IMR-90 (cell line): ENCODE measurements at places on chromosomes 12 and 14. TPM values are rescaled to one million over a fixed set of nuclear protein-coding genes. Genes with fewer than 3 reads are reported as not detected.

NFE2 gene
- 0.18 and 0.28 TPM in 2 replicates for total RNA-seq

DNA sequence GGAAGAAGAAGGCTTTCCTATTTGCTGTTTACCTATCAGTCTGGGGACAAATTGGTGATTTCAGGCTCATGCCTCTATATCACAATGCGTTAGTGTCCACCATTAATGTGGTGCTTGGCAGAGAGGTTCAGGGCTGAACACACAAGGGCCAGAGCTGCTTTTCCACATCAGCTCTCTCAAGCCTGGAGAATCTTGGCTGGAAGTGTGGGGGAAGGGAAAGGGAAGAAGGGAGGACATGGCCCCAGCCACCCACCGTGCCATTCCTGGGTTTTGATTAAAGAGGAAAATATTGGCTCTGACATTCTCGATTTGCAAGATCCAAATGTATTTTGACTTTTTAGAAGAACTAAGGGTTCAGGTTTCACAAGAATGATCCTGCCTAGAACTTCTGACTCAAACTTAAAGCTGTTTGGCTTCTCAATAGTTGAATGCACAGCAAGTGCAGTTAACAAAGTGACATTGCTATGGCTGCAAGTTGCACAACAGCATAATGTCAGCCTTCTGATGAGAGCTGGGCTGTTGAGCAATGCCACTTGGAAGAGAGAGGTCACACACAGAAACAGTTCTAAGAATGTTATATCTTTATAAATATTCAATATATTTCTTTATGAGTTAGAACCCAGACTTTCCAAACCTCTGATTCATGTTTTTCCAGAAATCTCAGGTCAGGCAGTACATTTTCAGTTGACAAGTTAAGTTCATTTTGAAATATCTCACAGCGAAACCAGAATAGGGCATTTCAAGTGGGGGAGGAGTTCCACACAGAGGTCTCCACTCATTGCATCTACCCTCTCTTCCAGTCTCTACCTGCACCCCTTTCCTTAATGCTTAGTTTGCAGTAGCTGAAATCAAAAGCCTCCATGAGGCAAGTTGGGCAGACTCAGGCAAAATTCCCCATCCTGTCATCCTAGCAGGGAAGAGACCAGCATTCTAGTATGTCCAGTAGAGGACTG lies 25.3 kb downstream of the IGF1 start:
- peak; percentile 74 for DNase-seq
- H3K27ac ChIP-seq = peak overlapping the region; percentile 97
- H3K27me3 ChIP-seq = no peaks in the 10 kb centered on the region
- H3K4me3 ChIP-seq = no peak overlapping the region

NKX2-1 gene
- total RNA-seq = not detected in 2 replicates

GRCh38 chr12:40054555-40055227 lies 51.2 kb downstream of the SLC2A13 start:
- peak; percentile 80 for DNase-seq
- no peak overlapping the region for H3K27ac ChIP-seq
- H3K4me1 ChIP-seq = no peaks in the 10 kb centered on the region

DNA sequence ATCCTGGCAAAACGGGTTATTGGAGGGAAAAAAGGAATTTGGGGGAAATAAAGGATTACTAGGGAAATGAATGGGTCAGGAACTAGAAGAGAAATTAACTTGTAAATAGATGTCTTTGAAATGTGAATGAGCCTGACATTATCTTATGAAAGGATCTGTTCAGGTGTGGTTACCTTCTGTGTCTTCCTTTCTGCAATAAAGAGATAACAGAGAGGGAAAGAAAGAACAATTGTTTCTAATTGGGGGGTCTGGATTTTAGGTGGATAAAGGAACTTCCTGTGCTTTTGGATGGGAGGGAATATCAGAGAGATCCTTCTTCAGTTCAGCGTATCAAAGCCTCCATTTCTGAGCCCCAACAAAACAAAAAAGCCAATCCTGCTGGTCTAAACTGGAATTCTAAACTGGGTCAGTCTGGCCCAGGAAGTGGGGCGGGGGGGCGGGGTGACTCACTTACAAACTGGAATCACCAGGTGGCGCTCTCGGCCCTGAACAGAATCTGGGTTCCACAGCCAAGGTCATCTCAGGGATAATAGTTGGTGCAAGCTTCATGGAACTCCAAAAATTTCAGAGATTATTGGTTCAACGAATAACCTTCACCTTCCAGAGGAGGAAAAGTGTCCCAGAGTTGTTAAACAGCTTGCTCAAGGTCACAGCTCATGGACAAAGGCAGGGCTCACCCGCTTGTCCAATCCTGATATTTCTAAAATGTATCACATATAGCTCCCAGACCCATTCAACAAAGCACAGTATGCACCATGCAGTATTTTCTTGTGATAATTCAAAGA lies 15.2 kb upstream of the PEBP1 start:
- H3K27me3 ChIP-seq = no peaks in the 10 kb centered on the region
- 0 out of 2 replicates have a peak, but pooled peaks cover under 1% of the 10 kb centered on the region for H3K36me3 ChIP-seq
- H3K4me3 ChIP-seq = no peak overlapping the region
- peak overlapping the region; percentile 39; the same call in 1 of the 2 replicates for H3K27ac ChIP-seq
- peak; percentile 61 for DNase-seq
- peaks cover 2% of the 10 kb centered on the region; the same call in 1 of the 2 replicates for H3K4me1 ChIP-seq

DHRS1 gene
- total RNA-seq = 13.1 and 15.8 TPM in 2 replicates

- H3K27me3 ChIP-seq = peaks cover 5% of the 10 kb centered on the region; the same call in 1 of the 2 replicates
- H3K36me3 ChIP-seq = no peaks in the 10 kb centered on the region
- H3K4me1 ChIP-seq = no peaks in the 10 kb centered on the region
- DNase-seq = no peak
- no peak overlapping the region for H3K27ac ChIP-seq
These were observed 206.6 kb upstream of the RTL1 start for GRCh38 chr14:101109981-101110728.

DNA sequence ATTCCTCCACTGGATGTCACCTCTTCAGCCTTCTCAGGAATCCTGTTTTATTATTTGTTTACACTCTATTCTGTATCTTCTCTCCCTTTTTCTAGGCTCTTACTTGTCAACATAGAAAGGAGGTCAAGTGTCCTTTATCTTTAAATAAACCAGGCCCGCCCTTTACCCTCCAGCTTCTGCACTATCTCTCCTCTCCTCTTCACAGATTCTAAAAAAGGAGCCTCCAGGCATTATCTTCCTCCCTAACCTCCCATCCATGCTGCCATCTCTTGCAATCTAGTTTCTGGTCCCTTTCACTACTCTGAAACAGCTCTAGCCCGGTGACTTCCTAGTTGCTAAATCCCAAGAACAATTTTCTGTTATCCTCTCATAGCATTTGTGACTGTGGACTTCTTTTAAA lies 24.1 kb upstream of the ARID2 start:
- H3K4me1 ChIP-seq = no peaks in the 10 kb centered on the region
- DNase-seq = no peak
- no peak overlapping the region for H3K4me3 ChIP-seq
- no peak overlapping the region for H3K27ac ChIP-seq
- no peaks in the 10 kb centered on the region for H3K27me3 ChIP-seq
- H3K36me3 ChIP-seq = no peaks in the 10 kb centered on the region

- H3K36me3 ChIP-seq = no peaks in the 10 kb centered on the region
- DNase-seq = no peak
- H3K27me3 ChIP-seq = peaks cover 29% of the 10 kb centered on the region
- no peaks in the 10 kb centered on the region for H3K4me1 ChIP-seq
- H3K4me3 ChIP-seq = no peak overlapping the region
These were observed 17.4 kb upstream of the DEGS2 start for GRCh38 chr14:100176811-100177327.

KIF5A gene
- under 0.01 and 0.18 TPM in 2 replicates for total RNA-seq

DNA sequence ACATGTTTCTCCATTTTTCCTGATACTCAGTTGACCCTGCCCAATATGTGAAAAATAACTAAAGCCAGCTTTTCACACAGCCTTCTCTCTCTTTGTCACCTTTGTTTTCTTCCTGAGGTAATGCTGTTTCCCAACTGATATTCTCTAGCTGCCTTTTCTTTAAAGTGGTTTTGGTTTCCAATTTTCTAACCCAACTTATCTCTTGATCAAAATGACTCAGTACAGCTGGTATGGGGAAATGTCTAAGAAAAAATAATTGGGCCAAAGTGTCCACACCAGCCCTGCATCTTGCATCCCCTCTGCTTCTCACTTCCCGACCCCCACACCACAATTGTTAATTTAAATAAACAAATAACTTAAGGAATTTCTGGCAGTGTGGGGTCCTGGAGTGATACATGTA lies 193.8 kb downstream of the SYT1 start:
- H3K27ac ChIP-seq = no peak overlapping the region
- no peaks in the 10 kb centered on the region for H3K27me3 ChIP-seq
- H3K4me1 ChIP-seq = no peaks in the 10 kb centered on the region; the same call in 1 of the 2 replicates
- peak; percentile 46 for DNase-seq

DNA sequence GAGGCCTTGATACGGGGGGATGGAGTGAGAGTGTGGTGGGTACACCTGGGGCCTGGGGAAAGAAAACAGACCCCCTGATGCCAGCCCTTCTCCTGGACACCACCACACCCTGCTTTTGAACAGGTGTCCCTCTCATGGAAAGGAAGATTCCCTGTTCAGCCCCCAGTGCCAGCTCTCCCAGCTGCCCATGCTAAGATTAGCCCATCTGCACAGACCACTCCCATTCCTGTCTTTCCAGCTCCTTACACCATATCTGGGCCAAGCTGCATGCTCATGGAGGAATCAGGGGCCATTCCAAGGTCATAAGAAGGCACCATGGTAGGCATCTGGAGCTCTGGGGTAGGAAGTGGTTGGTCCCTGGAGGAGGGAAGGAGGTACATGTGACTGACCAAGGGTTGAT lies 9.6 kb downstream of the NAB2 start:
- peaks cover 18% of the 10 kb centered on the region for H3K4me1 ChIP-seq
- no peak overlapping the region for H3K4me3 ChIP-seq
- no peak overlapping the region for H3K27ac ChIP-seq
- no peaks in the 10 kb centered on the region for H3K27me3 ChIP-seq
- peaks cover 60% of the 10 kb centered on the region for H3K36me3 ChIP-seq

GRCh38 chr12:95004610-95005009 lies 1.1 kb upstream of the NDUFA12 start:
- no peak overlapping the region for H3K27ac ChIP-seq
- peak; percentile 24 for DNase-seq
- no peaks in the 10 kb centered on the region for H3K4me1 ChIP-seq
- no peaks in the 10 kb centered on the region for H3K27me3 ChIP-seq
- peaks cover 4% of the 10 kb centered on the region for H3K36me3 ChIP-seq

LYZ gene
- total RNA-seq = not detected in 2 replicates

DNA sequence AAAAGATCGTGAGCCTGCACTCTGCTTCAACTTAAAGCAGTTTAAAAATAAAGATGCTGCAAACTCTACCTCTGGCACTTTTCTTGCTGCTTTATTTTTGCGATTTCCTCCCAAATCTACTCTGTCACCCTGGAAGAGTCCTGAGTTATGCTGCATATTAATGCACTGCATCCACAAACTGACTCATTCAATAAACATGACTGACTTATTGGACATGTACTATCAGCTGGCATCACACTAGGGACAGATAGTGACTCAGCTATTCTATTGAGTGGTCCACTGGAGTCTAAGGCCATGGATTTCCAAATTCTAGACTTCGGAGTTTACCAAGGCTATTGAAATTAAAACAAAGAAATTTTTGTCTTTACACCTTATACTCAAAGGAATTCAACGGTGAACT lies 90.7 kb upstream of the PTPRR start:
- H3K27me3 ChIP-seq = no peaks in the 10 kb centered on the region
- H3K27ac ChIP-seq = no peak overlapping the region
- no peak for DNase-seq
- no peaks in the 10 kb centered on the region for H3K36me3 ChIP-seq

DNA sequence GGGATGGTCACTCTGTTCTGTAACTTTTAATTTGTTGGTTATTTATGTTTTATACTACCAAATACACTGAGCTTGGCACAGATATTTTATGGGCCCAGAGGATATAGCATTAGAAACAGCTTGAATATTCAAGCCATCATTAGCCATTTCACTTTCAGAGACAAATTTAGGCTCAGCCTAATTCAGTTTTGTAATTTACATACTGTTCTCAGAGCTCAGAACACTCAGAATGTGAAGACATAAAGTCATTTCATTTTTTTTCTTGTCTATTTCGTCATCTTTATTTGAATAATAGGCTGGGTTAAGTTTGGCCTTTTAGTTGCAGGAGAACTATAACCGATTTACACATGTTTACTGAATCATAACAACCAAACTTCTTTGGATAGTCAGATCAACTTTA lies 361.7 kb downstream of the SNAPC1 start:
- no peaks in the 10 kb centered on the region for H3K36me3 ChIP-seq
- H3K4me3 ChIP-seq = no peak overlapping the region
- H3K4me1 ChIP-seq = no peaks in the 10 kb centered on the region
- H3K27ac ChIP-seq = no peak overlapping the region

DNA sequence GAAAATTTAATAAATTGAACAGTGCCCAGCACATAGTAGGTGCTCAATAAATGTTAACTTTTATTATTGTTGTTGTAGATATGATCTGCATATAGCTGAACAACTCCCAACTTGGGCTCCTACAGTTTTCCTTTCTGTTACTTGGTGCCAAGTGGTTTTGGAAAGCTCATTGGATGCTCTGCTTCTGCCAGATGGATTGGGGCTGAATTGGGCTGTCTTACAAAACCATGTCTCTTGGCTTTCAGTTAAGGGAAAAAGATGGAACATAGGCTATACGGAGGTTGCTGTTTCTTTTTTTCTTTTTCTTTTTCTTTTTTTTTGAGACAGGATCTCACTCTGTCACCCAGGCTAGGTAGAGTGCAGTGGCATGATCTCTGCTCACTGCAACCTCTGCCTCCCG lies 140.7 kb upstream of the PWP1 start:
- DNase-seq = no peak
- H3K27ac ChIP-seq = no peak overlapping the region
- H3K4me1 ChIP-seq = no peaks in the 10 kb centered on the region

DNA sequence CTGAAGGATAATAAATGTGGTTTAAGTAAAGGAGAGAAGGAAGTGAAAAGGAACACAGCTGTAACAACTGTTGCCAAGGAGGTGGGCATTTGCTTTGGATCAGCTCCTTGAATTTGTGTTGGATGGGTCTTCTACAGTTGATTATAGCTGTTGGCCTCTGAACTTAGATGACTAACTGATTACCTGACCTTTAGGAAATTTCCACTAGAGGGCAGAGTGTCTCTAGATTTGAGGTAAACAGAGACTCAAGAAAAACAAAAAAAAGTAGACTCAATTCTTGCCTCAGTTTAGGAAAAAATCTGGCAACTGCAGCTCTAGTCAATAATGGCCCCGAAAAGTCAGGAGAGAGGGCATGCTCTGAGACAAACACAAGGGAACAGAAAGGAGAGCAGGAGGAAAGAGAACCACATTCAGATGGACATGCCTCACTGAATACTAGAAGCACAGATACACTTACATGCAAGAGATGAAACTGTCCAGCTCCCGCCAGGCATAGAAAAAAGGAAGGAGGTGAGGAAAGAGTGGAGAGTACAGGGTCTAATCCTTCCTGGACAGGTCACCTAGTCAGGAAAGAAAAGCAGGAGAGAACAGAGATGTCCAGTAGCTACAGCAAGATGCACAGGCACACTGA lies 20.6 kb downstream of the COX14 start:
- H3K36me3 ChIP-seq = peaks cover 47% of the 10 kb centered on the region
- H3K27ac ChIP-seq = peak overlapping the region; percentile 3; the same call in 1 of the 2 replicates
- DNase-seq = peak; percentile 61
- no peaks in the 10 kb centered on the region for H3K27me3 ChIP-seq
- no peak overlapping the region for H3K4me3 ChIP-seq

DNA sequence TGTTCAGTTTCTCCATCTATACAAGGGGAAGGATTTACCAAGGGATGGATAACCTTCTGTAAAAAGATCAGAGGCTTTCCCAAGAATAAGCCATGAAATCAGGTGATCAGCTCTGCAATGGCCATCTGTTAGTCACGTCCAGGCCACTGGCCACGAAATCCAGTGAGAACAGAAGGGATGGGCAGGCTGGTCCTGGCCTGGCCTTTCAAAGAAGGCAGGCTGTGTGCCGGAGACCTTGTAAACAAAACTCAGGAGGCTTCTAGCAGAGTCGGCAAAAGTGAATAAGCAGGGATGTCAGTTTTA lies 68.5 kb downstream of the RNF34 start:
- no peak overlapping the region for H3K27ac ChIP-seq
- H3K36me3 ChIP-seq = no peaks in the 10 kb centered on the region
- H3K4me3 ChIP-seq = no peak overlapping the region
- peaks cover 12% of the 10 kb centered on the region for H3K4me1 ChIP-seq

PRIM1 gene
- 12.0 and 15.3 TPM in 2 replicates for total RNA-seq

CLEC6A gene
- not detected in 2 replicates for total RNA-seq
